ENCODE measurements at places on chromosomes 1 and 21.

GRCh38 chr21:31744182-31744800, 12.4 kb upstream of the SCAF4 start:
- DNase-seq: no peak

- DNase-seq: no peak
Measured at GRCh38 chr21:22575165-22575584, 1577.0 kb downstream of the NCAM2 start.

GRCh38 chr1:116104667-116105066, 6.5 kb upstream of the MAB21L3 start:
- no peak for DNase-seq

GRCh38 chr1:234892642-234893041, 236.0 kb downstream of the TOMM20 start:
- DNase-seq: no peak

DNA sequence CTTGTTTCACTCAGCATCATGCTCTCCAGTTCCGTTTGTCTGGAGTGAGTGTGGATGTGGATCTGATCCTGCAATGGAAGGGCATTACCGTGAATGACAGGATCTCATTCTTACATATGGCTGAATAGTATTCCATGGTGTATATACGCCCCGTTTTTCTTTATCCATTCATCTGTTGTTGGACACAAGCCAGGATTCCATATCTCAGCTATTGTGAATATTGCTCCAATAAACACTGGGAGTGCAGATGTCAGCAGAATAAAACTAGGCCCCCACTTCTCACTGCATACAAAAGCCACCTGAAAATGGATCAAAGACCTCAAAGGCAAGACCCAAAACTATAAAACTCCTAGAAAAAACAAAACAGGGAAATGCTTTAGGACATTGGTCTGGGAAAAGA, 120.3 kb upstream of the TMPRSS2 start:
- DNase-seq: no peak

DNA sequence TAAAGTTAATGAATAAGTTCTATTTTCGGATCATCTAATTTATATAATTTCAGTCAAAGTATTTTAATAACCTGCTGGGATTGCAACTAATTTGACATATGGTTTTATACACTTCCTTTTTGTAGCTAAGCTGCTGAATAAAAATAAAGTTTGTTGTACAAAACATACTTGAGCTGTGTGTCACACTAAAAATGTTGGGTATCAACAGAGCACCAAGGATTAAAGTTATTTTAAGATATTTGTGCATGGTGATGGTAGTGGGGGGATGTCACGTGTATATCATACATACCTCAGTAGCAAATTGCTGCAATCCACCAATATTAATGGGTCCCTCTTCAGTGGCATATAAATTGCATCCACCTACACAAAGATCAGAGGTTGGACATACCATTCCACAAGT, 199.6 kb downstream of the DPYD start:
- DNase-seq: no peak

GRCh38 chr1:191696354-191696753, 461.9 kb upstream of the RGS18 start:
- DNase-seq: no peak

GRCh38 chr1:55635856-55636255, 420.7 kb upstream of the USP24 start:
- no peak for DNase-seq

DNA sequence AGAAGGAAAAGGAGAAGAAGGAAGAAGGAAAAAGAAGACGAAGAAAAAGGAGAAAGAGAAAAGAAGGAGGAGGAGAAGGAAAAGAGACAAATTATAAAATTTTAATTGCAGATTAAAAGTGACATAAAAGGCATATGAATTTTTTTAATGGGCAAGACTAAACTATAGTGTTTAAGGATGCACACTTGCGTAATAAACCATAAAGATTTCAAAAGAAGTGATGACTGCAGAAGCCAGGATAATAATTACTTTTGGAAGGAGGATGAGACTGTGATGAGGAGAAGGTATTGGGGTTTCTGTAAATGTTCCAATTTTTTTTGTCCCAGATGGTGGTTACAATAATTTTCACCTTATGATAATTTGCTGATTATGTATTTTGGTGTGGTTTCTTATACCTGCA, 243.1 kb upstream of the PKN2 start:
- no peak for DNase-seq

GRCh38 chr1:5989286-5989605, 3.0 kb downstream of the NPHP4 start:
- no peak for DNase-seq

- no peak for DNase-seq
Measured at GRCh38 chr1:82091729-82092128, 291.0 kb downstream of the ADGRL2 start.

GRCh38 chr1:22870201-22870871, 102.3 kb downstream of the LACTBL1 start:
- DNase-seq: no peak

DNA sequence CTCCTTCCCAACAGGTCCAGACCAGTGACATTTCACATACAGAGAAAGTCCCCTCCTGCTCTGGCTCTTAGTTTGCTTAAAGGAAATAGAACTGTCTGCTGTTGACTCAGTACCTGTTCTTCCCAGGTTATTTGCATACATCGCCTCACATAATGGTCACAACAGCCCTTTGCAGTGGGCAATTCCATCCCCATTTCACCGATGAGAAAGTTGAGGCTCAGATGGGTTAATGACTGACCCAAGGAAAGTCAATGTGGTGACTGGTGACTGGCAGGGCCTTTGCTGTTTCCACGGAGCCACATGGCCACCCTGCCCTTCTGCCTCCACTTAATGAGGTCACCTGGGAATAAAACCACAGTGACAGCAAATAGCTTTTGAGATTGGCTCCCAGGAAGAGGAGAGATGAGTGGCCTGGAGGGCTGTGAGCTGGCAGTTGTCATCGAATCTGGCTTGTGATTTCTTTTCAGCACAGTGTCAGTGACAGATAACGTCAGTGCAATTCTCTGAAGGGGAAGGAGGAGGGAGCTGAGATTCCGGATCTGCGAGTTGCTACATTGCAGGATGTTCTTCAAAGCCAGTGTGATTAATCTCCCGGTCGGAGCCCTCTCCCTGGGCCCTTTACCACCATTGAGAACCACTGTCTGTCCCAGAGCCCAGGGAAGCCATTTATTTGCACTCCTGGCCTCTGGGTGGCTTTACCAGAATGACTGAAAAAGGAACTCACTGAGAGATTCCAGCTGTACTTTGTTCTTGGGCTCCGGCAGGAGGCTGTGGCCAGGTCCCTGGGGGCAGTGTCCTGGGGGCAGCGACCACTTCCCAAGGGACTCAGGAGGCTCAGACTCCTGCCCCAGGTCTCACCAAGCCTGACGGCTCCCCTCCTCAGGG, 117.2 kb downstream of the CNIH3 start:
- DNase-seq: peak; percentile 73

DNA sequence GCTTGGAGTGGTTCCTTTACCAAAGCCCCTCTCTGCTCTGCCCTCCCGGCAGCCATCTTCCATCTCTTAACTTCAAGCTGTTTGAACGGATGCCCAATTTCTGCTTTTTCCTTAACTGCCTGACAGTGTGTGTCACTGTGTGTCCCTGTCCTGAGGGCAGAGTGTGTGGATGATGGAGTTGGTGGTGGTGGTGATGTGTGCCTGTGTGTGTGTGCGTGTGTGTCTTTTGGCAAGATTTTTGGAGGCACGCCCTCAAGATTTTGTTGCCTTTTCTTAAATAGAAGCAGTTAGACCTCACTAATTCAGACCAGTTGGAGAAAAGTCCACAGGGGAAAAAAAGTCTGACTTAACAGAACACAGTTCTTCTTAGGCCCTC, 30.3 kb downstream of the SERTAD4 start:
- DNase-seq: no peak

DNA sequence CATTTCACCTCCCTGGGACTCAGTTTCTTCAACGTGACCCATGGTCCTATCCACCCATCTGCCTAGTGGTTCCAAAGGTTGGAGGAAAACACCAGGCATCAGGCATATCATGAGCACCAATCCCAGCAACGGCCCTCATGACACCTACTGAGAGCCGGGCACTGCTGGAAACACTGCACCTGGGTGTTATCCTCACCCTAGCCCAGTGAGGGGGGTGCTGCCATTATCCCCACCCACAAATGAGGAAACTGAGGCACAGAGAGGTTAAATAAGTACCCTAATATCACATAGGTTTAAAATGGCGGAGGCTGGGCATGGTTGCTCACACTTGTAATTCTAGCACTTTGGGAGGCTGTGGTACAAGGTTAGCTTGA, 206.9 kb downstream of the MATN1 start:
- DNase-seq: no peak

DNA sequence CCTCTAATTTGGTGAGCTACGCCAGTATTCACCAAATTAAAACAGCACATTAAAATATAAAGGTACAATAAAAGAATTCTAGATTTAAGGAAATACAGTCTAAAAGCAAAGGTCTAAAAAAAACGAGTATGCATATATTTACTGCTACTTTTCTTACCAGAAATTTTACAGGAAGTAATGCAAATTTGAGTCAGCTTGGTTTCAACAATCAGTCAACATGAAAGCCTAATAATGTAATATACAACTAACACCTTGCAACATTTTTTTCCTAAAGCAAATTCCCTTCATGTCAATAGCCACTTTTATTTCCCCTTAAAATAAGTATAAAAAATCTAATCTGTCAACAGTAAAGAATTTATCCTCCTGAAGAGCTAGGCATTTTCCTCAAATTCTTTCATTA, 11.9 kb downstream of the PTP4A2 start:
- no peak for DNase-seq

DNA sequence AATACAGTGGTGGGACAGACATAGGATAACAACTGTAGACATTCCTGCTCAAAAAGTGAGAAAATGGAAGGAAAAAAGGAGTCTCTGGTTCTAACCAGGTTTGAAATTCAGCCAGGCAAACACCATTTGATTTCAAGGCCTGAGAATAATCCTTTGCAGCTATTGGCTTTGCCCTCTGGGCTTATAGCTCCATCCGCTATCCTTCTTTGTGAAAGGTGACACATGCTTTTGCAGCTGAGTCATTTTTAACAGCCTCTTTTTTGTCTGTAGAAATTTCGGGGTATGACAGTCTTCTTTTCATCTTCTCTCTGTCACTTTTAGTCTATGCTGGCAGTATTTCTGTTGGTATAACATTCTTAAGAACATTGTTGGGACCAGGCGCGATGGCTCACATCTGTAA, 16.2 kb downstream of the SDHC start:
- DNase-seq: no peak

- peak; percentile 73 for DNase-seq
Measured at GRCh38 chr1:22641906-22642636, 1.4 kb upstream of the C1QC start.

DNA sequence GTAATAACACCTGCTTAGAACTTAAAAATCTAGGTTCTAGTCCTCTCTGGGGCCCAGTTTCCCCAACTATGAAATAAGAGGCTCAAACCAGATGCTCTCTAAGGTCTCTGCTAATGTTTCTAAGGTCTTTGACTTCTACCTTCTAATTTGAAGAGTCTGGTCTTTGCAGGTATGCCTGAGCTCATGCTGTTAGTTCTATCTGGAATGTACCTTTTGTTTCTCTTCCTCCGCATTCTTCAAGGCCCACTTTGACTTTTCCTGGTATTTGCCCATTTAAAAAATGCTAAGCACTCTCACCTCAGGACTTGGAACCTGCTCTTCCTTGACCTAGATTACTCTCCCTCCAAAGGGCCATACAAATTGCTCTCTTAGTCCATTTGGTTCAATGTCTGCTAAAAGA, 13.5 kb downstream of the SLC35D1 start:
- no peak for DNase-seq

GRCh38 chr1:201357636-201358348, 19.7 kb downstream of the TNNT2 start:
- no peak for DNase-seq

GRCh38 chr1:189103956-189104355, 1373.7 kb downstream of the BRINP3 start:
- DNase-seq: no peak
